Osteoblast (primary cell): ENCODE measurements at places on chromosomes 6 and 20. TPM values are rescaled to one million over a fixed set of nuclear protein-coding genes. Genes with fewer than 3 reads are reported as not detected.

MUCL3 gene
- total RNA-seq: not detected in 2 replicates

DEFB124 gene
- total RNA-seq: not detected in 2 replicates

SLC22A7 gene
- total RNA-seq: not detected in 2 replicates

- no peak for DNase-seq
These were observed 547.6 kb downstream of the HAO1 start for GRCh38 chr20:7392542-7393206.
